Stimulated activated CD8-positive, alpha-beta memory T cell treated with anti-CD3 and anti-CD28 coated beads, Interleukin-15, amount 100 ng/mL, for 24 hours (primary cell): ENCODE measurements at places on chromosomes 1 and 21.

DNA sequence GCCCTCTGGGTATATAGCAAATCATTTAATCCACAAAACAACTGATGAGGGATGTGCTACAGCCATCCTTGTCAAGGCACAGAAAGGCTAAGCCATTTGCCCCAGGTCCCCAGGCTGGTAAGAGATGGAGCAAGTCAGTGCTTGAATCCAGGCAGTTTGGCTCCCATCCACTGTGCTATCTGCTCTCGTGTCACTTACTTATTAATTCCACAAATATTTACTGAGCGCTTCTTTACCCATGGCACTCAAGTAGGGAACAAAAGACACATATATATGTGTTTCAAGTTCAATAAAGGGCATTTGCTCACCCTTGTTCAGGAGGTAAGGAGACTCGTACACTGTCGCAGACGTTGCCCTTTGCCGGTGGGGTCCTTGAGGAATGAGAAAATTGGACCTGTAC is 38.6 kb upstream of the MPZL1 start:
- DNase-seq = no peak

- DNase-seq = no peak
Observed at GRCh38 chr21:42220138-42220701, 1.3 kb downstream of the ABCG1 start.

GRCh38 chr1:34591751-34592629 is 162.9 kb upstream of the GJB5 start:
- no peak for DNase-seq

GRCh38 chr1:65421351-65422025 is 1.0 kb downstream of the LEPR start:
- no peak for DNase-seq

DNA sequence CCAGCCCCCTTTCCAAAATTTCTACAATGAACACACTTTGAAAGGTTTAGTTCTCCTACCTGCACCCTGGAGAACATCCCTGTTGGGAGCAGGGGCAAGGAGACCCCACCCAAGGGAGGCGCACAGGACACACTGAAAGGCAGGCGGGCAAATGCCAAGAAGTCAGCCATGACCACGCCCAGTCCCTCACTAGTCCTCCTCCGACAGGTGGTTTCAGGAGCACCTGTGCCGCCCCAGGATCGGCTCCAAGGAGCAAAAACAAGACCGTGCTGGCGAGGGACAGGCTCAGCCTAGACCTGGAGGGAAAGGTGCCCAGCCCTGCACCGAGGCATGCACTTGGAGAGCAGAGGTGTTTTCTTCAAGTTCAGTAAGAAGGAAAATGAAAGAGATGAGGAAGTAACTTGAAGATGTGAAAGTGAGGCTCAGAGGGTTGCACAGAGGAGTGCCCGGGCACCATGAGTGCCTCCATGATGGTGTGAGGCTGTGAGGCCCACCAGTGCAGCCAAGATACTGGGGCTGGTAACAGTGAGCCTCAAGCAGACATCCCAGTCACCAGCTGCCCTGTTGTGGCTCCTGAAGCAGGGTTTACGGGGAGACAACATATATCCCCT is 19.6 kb upstream of the NADK start:
- no peak for DNase-seq

GRCh38 chr1:26277719-26278118 is 2.2 kb upstream of the SH3BGRL3 start:
- no peak for DNase-seq

- DNase-seq = no peak
Observed at GRCh38 chr21:15221799-15222386, 157.1 kb upstream of the NRIP1 start.

DNA sequence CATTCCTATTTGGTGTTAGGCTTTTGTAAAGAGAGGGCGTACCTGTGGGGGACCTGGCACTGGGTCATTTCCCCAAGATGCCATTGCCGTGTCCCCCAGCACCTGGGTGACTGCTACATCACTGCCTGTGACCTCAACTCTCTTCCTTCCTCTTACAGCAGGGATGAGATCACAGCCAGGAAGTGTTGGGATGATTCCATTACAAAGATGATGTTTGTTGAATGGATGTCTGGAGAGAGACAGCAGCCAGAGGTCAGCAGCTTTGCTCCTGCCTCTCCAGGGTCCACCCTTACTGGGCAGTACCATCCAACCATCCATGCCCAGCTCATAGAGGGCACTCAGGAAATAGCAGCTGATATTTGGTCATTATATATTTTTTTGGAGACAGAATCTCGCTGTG is 35.1 kb downstream of the TMEM51 start:
- no peak for DNase-seq

- DNase-seq = no peak
Observed at GRCh38 chr1:222798116-222798515, 16.7 kb upstream of the DISP1 start.

GRCh38 chr21:42429856-42430255 is 26.2 kb downstream of the UBASH3A start:
- no peak for DNase-seq

DNA sequence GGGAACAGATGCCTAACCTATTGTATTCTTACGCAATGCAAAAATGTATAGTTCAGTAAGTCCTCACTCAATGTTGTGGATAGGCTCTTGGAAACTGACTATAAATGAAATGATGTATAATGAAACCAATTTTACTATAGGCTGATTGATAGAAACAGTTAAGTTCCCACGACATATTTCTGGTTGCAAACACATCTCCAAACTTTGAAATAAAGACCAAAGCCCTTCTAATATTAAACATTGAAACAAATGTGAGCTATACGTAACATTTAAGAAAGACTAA is 29.1 kb downstream of the MAP3K21 start:
- no peak for DNase-seq

- DNase-seq = no peak
Observed at GRCh38 chr21:14520535-14520934, 25.6 kb downstream of the SAMSN1 start.

GRCh38 chr1:116759636-116760035 is 5.4 kb downstream of the CD2 start:
- no peak for DNase-seq

- no peak for DNase-seq
Observed at GRCh38 chr1:42738678-42739226, 1.3 kb downstream of the CLDN19 start.

DNA sequence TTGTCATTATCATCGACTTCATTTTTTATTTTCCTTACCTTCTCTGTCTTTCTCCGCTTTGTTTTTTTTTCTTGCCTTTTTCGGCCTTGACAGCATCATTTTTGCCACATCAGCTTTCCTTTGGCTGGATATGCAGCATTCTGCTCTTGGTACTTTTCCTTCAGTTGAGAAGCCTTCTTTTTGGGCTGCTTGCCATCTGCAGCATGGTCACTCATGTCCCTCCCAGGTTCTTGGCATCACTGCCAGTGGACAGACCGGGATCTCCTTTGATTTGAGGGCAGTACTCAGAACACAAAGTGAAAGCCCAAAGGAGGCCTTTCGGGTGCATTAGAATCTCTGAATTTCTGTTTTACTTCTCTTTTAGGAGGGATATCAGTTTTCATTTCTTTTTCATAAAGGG is 3.7 kb upstream of the PARP1 start:
- DNase-seq = no peak

DNA sequence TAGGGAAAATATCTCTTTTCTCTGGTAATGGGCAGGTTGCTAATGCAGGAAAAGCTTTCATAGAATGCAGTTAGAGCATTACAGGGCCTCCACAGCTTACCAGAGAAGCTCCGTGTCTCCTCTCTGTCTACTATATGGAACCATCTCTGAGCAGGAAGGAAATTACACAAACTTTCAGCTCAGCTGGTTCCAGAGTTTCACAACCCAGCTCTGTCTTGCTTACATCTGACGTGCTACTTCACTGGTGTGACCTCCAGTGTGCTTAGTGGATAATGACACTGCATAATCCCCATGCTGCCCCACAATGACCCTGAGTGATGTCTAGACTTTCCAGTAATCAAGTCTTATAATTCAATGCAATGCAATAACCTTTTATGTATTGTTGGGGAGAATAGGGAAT is 4.3 kb upstream of the FGGY start:
- DNase-seq = no peak

- no peak for DNase-seq
Observed at GRCh38 chr21:15192243-15192642, 127.4 kb upstream of the NRIP1 start.

DNA sequence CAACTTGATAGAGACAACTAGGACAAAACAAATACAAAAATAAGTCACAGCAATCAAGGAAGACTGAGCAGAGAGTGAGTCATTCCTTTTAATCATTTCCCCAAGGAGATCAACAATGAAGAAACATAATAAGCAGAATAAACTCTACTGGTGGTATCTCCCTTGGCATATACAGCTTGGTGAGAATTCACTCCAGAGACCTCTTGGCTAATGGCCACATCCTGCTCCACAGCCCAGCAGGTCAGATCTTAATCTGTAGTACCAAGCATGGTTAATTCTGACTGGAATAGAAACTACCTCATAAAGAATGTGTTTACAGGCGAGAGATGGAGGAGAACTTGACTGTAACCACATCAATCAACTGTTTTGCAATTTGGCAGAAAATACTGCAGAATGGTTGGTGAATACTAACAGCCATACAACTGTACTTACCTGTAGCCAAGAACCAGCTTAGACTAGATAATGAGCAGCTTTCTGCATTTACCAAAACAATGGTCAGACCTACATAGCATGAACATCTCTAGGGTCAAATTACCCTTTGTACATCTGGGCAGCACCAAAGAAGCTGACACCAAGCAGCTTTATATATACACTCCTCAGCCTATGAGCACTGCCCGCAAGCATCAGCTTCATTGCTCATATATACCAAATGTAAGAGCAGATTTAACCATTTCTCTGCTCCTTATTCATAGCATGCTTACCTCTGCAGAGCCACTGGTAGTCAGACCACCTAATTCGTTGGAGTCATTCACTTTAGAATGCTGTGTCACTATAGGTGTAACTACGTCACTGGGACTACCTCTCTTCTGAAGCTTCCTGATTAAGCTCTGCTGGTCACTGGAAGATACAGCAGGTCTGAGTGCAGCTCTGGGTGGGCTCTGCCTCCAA is 51.0 kb downstream of the KIAA0319L start:
- no peak for DNase-seq

- no peak for DNase-seq
Observed at GRCh38 chr21:39851002-39851618, 16.1 kb upstream of the PCP4 start.

GRCh38 chr1:242784084-242784483 is 259.6 kb upstream of the PLD5 start:
- DNase-seq = no peak

- DNase-seq = no peak
Observed at GRCh38 chr1:221488550-221488949, 253.3 kb downstream of the DUSP10 start.

GRCh38 chr1:117820694-117821381 is 108.6 kb downstream of the GDAP2 start:
- DNase-seq = no peak

DNA sequence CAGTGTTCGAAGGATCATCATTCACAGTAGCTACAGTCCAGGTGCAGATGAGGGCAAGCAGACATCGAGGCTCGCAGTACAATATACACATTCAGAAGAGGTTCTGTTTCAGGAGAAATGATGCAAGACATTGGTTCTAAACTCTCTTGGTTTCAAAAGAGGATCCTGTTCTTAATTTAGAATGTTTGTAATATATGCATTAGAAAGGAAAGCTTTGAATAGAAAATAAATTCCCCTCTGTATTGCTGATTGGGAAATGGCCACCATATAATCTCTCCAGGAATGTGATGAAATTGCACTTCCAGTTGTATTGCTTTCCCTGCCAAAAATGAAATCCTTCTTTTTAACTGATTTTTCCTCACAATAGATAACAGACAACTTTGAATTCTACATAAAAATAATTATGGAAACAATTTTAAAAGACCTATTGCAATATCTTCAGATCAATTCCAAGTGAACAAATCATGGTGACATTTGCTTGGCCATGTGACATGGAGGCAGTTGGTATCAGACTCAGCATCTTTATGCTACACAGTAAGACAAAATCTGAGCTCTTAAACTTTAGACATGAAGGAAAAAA is 27.6 kb upstream of the SIPA1L2 start:
- DNase-seq = no peak

GRCh38 chr1:119587341-119587740 is 60.7 kb downstream of the ZNF697 start:
- DNase-seq = no peak

DNA sequence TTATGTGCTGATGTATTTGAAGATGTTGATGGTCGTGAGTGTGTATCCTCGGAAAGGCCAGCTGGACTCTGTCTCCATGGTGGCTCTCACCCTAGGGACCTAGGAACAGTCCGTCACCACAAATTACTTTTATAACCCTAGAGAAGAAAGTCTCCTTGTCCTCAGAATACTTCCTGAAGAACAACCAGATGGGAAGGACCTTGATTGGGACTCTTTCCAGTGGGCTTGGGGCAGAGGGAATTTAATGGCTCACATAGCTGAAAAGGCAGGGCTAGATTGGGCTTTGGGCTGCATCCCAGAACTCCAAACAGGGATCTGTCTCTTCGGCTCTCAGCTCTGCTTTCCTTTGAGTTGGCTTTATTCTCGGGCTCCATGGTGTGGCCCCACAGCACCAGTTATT is 90.8 kb downstream of the TBX19 start:
- no peak for DNase-seq

DNA sequence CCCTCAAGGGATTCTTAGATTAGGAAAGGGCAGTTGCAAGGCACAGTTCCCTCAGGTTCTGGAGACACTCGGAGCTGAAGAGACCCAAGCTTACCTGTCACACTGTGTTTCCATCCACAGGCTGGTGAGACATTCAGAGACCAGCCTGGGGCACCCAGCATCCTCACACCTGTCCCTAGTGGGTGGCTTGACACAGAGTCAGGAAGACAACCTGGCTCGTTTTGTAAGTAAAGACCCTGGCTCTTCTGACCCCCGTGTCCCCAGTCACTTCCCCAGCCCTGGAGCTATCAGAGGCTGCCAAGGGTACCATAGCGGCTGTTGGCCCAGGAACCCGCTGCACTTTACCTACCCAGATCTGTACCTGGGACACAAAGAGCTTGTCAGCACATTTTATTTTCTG is 409.8 kb downstream of the MATN1 start:
- DNase-seq = no peak

DNA sequence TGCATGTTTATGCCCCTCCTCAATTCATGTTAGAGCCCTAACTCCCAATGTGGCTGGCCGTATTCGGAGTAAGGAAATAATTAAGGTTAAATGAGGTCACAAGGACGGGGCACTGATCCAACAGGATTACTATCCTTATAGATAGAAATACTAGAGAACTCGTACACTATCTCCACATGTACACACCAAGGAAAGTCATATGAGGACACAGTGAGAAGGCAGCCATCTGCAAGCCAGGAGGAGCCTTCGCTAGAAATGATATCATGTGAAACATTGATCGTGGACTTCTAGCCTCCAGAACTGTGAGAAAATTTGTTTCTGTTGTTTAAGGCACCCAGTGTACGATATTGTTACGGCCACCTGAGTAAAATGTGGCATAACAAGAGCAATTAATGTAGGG is 79.7 kb downstream of the FAF1 start:
- DNase-seq = no peak
